Nephron progenitor cell (in vitro differentiated cells): ENCODE measurements at places on chromosomes 5 and 9.

DNA sequence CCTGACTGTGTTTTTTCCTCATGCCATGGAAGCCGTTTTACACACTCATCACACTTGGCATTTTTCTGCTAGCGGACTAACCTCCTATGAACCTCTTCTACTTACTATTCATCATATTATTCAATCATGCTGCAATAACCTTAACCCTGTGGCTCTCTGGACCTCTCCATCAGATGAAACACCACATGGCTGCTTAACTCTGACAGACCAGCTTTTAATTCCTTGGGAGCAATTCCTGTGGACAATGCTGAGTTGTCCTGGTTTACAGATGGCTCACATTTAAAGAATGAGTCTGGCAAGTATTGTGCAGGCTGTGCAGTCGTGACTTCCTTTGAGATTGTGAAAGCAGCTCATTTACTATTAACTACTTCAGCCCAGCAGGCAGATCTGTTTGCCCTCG is 9.0 kb downstream of the OR1J1 start:
- no peak for DNase-seq
- no peak overlapping the region for H3K27ac ChIP-seq
- no peaks in the 10 kb centered on the region for H3K36me3 ChIP-seq
- H3K4me1 ChIP-seq: no peaks in the 10 kb centered on the region
- peaks cover 40% of the 10 kb centered on the region for H3K27me3 ChIP-seq

- H3K27ac ChIP-seq: no peak overlapping the region
- H3K4me1 ChIP-seq: peaks cover 24% of the 10 kb centered on the region
- H3K4me3 ChIP-seq: no peak overlapping the region
- DNase-seq: no peak
- H3K27me3 ChIP-seq: peaks cover 12% of the 10 kb centered on the region
These were observed 27.1 kb upstream of the NKD2 start for GRCh38 chr5:981456-981855.

DNA sequence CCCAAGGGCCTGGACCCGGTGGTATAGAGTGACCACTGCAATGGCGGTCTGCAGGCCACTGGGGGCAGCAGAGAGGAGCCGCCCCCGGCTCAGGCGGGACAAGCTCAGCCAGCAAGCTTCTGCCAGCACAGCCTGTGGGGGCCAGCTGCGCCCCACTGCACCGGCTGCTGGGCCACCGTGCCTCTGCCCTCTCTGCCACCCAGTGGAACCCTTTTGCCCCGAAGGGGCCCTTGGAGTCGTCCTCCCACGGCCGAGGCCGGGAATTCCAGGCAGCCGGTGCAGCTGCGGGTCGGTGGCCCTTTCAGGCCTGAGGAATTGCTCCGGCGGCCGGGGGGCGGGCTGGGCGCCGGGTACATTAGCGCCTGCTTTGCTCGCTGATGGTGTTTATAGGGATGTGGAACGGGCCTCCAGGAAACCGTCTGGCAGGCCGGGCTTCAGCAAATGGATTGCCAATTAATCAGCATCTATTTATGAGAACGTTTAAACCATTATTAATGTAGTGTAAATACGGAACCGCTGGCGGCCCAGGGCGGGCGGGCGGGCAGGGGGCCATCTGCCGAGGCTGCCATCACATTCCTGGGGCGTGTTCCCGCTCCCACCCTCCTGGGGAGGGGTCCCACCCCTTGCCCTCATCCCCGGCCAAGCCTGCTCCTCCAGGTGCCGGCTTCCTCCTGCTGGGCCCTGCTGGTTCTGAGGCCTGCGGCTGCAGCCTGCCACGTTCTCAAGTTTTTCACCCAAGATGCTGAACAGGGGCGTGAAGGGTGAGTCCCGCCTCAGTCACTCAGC is 127.4 kb downstream of the BARX1 start:
- peak; percentile 79 for DNase-seq
- no peaks in the 10 kb centered on the region for H3K36me3 ChIP-seq
- H3K27me3 ChIP-seq: peaks cover 42% of the 10 kb centered on the region
- no peak overlapping the region for H3K4me3 ChIP-seq
- H3K27ac ChIP-seq: no peak overlapping the region
- peaks cover 13% of the 10 kb centered on the region for H3K4me1 ChIP-seq

DNA sequence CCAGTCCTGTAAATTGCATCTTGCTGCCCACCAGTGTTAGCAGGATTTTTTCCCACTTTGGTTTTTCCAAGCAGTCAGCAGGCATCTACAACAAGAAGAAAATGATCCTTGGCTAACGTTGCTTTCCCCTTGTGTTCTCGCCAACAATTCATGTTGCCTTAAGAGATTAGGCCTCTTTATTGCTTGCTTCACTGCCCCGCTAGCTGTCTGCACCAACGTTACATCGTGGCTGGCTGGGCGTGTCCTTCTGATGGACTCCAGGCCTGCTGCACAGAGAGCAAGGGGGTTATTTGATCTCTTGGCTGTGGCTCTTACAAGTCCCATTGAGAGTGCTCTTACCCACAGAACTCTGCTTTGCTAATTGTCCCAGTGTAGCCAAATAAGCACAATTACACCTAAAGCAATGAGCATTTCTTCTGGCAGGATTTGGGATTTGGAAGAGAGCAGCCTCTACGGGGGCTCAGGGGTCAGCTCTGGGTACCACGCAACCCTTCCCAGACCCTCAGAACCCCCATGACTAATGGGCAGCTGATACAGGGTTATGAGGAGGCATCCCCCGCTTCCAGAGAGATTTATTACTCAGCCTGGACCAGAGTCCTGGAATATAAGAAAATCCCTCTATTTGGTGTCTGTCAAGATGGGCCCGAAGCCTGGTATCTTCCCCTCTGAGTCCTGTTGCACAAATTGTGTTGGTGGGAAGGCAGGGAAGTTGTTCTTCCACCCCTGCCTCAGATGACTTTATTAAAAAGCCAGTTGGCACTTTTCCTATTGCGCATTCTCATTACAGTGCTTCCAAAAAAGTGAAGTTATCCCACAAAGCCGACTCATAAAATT is 17.6 kb downstream of the DCANP1 start:
- DNase-seq: no peak
- H3K4me3 ChIP-seq: no peak overlapping the region
- peak overlapping the region; percentile 71 for H3K27ac ChIP-seq
- H3K27me3 ChIP-seq: peaks cover 4% of the 10 kb centered on the region

GRCh38 chr9:133987946-133988665 is 4.0 kb downstream of the VAV2 start:
- H3K27me3 ChIP-seq: peaks cover 3% of the 10 kb centered on the region
- peaks cover 54% of the 10 kb centered on the region for H3K4me1 ChIP-seq
- no peaks in the 10 kb centered on the region for H3K36me3 ChIP-seq
- H3K4me3 ChIP-seq: peak overlapping the region; percentile 40
- no peak overlapping the region for H3K27ac ChIP-seq

- DNase-seq: peak; percentile 85
- H3K4me1 ChIP-seq: peaks cover 48% of the 10 kb centered on the region
- H3K4me3 ChIP-seq: peak within 1 kb of the TSS; percentile 92
- H3K27ac ChIP-seq: no peak within 1 kb of the TSS
These were observed at the start of gene SEMA5A for GRCh38 chr5:9545992-9546851. Gene SEMA5A, minus strand, starts transcription at chr5:9546075. Its CDS starts 166,129 bp downstream, at chr5:9379946.

DNA sequence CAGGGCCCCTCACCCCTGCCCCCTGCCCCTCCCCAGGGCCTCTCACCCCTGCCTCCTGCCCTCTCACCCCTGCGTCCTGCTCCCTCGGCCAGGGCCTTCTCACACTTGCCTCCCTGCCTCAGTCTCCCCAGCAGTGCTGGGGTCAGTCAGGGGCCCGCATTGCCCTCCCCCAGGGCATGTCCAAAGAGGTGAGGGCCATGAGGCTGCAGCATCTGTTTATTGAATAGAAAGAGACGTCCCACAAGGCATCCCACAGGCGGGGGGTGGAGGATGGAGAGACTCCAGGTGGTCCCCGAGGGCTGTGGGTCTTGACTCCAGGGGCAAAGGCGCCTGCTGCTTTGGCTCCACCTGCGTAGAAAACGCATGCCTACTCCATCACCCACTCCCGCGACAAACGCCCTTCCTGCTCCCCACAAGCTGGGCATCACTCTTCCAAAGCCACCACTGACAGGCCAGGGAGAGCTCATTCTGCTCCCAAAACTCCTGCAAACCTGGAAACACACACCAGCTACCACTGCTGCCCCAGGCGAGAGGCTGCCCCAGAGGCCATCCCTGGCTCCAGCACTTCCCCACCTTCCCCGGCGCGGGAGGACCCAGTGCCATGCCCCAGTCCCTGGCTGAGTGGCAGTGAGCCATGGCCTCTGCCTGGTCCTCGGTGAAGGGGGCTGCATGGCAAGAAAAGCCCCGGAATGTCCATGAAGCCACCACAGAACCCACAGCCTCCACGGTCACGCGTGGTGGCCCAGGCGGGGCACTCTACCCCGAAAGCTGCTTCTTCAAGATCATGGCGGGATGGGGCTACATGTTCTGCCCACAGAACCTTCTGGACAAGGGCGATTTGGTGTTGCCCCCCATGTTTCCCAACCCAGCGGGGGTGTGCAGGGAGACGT is 1.6 kb upstream of the LCN8 start:
- H3K27me3 ChIP-seq: peaks cover 3% of the 10 kb centered on the region
- no peaks in the 10 kb centered on the region for H3K36me3 ChIP-seq
- H3K4me3 ChIP-seq: no peak overlapping the region

DNA sequence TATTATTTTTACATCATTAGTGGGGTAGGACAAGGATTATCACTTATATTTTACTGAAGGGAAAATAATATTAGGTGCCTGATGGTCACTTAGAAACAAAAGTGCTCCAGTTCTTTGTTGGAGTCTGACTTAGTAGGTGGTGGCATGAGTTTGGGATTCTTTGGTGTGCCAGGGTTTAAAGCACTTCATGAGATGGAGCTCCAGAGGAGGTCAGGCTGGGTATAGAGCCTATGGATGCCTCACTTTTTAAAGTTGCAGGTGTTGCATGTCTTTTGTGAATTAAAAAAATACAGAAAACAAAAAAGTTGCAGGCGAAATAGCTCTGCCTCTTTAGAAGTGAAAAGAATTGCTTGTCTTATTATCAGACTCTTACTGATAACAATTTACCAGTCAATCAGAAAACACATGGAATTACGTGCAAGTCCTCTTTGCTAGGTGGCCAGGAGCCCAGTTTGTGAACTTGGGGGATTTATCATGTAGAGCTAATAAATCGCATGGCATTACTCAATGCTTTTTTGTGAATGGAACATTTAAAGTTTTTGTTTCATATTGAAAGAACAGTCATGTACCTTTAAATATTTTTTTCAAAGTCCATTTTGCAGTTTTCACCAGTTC is 1.6 kb downstream of the ITK start:
- no peaks in the 10 kb centered on the region for H3K36me3 ChIP-seq
- peaks cover 29% of the 10 kb centered on the region for H3K27me3 ChIP-seq
- H3K4me1 ChIP-seq: no peaks in the 10 kb centered on the region

DNA sequence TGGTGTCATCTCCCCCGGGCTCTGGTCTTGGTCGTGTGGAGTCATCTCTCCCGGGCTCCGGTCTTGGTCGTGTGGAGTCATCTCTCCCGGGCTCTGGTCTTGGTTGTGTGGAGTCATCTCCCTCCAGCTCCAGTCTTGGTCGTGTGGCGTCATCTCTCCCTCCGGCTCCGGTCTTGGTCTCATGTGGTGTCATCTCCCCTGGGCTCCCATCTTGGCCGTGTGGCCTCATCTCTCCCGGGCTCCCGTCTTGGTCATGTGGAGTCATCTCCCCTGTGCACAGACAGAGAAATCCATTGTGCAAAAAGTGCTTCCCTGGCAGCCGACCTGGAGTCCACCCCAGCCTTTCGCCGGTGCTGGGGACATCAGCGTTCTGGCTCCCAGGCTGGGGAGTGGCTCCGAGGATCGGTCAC is 91.1 kb upstream of the CACNA1B start:
- peak overlapping the region; percentile 50 for H3K27ac ChIP-seq
- H3K27me3 ChIP-seq: no peaks in the 10 kb centered on the region
- H3K36me3 ChIP-seq: peaks cover 45% of the 10 kb centered on the region
- H3K4me1 ChIP-seq: peaks cover 49% of the 10 kb centered on the region
- no peak for DNase-seq

DNA sequence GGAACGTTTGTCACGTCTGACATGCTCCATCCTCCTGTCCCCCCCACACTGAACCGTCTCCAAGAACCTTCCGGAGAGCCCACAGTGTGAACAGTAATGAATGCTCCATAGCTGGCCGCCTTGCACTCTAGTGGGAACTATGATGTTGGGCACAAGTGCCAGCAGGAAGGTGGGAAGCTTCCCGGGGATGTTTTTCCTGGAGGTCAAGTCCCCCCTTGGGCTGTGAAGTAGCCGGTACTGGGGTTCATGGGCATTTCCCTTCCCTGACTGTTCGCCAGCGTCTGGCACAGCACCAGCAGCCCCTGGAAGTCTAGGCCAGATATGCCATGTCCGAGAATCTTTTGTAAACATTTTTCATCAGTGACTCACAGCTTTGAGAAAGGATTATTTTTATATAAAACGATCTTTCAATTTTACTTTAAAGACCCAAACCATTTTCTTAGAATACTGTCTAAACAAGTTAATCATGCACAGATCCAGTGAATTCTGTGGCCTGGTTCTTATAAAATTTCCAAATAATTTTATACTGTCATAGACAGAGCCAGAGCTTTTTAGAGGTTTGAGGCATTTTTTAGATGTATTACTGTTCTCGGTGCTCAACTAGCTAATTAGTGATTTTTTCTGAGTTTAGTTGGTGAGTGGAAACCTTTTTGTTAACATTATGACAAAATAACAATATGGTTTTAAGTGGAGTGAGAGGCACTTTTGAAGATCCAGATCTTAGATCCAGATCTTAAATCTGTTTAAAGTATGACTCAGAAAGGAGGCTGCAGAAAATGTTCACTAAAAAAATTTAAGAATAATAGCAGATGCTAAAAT is 11.6 kb downstream of the ABL1 start:
- peaks cover 65% of the 10 kb centered on the region for H3K4me1 ChIP-seq
- peak overlapping the region; percentile 77 for H3K27ac ChIP-seq
- peaks cover 41% of the 10 kb centered on the region for H3K36me3 ChIP-seq
- no peak overlapping the region for H3K4me3 ChIP-seq
- peaks cover 3% of the 10 kb centered on the region for H3K27me3 ChIP-seq
- DNase-seq: no peak

- peaks cover 59% of the 10 kb centered on the region for H3K4me1 ChIP-seq
- no peaks in the 10 kb centered on the region for H3K36me3 ChIP-seq
- H3K27me3 ChIP-seq: peaks cover 17% of the 10 kb centered on the region
- H3K4me3 ChIP-seq: no peak overlapping the region
- DNase-seq: no peak
- no peak overlapping the region for H3K27ac ChIP-seq
These were observed 4.3 kb upstream of the FAT2 start for GRCh38 chr5:151595411-151595826.

DNA sequence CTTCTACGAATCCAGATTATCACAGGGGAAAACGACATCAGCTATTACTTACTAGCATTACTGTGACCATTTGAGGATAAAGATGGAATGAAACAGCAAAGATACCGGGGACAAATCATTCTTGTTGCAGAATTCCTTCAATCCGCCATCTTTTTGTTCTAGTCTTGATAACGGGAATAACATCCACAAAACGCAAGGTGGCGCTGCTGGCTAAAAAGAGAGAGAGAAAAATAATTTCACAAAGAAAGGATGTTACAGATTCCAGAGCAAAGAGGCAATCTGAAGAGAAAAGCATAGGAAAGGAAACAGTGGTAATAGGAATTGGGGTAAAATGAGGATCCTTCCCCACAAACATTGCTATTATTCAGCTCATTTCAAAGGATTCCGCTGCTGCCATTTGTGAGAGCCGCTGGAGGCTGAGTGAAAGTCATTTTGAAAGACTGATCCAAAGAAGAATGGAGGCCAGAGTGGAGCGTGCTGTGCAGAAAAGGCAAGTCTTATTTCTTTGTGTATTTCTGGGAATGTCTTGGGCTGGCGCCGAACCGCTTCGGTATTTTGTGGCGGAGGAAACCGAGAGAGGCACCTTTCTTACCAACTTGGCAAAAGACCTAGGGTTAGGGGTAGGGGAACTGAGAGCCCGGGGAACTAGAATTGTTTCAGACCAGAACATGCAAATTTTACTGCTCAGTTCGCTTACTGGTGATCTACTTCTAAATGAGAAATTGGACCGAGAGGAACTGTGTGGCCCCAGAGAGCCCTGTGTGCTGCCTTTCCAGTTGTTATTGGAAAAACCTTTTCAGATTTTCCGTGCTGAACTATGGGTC is at the start of gene PCDHB7:
PCDHB7 (plus strand) TSS at position 264 of the 824 bp plus-strand sequence; CDS start at position 456, 192 bp downstream.
- no peaks in the 10 kb centered on the region for H3K4me1 ChIP-seq
- peaks cover 28% of the 10 kb centered on the region for H3K36me3 ChIP-seq
- H3K27ac ChIP-seq: no peak within 1 kb of the TSS
- DNase-seq: peak; percentile 29
- H3K4me3 ChIP-seq: no peak within 1 kb of the TSS
- no peaks in the 10 kb centered on the region for H3K27me3 ChIP-seq
